ENCODE measurements at places on chromosomes 7 and 10.

DNA sequence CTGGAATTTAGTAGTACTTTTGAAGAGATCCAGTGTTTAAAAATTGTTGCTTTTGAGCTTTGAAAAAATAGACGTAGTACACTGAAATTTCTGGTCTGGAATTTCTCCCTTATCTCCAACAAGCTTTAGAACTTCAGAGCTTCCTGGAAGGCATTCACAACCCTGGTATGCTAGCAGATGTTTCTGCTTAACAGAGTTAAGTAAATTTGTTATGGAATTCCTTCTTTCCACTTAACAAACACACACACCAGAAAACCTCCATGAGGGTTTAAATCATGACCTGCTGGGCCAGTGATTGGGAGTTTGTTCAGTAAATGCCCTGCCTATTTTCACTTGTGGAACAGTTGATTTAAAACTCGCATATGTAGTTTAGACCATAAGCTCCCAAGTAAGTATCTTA, 13.7 kb downstream of the ASB15 start:
- DNase-seq = no peak

- DNase-seq = no peak
Measured at GRCh38 chr10:11311027-11311426, 293.4 kb downstream of the CELF2 start.

GRCh38 chr7:18520450-18521235, 25.1 kb downstream of the HDAC9 start:
- no peak for DNase-seq

DNA sequence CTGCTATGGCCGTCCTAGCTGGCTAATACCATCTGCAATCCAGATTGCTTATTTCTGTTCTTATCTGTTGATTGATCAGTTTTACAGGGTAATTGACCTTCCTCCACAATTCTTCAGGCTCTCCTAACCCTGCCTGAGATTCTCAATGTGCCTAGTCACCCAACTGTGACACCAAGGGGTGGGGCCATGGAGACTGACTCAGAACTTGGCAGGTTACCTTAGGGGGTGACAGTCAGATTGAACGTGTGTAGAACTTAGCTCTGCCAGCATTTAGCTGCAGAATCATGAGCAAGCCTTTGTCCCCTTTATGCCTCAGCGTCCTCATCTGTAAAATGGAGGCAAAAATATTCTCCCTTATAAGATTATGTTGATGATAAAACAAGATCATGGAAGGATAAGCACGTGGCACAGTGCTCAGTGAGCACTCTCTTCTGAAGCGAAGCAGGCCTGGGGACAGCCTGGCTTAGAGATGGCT, 19.1 kb upstream of the LEP start:
- DNase-seq = no peak

DNA sequence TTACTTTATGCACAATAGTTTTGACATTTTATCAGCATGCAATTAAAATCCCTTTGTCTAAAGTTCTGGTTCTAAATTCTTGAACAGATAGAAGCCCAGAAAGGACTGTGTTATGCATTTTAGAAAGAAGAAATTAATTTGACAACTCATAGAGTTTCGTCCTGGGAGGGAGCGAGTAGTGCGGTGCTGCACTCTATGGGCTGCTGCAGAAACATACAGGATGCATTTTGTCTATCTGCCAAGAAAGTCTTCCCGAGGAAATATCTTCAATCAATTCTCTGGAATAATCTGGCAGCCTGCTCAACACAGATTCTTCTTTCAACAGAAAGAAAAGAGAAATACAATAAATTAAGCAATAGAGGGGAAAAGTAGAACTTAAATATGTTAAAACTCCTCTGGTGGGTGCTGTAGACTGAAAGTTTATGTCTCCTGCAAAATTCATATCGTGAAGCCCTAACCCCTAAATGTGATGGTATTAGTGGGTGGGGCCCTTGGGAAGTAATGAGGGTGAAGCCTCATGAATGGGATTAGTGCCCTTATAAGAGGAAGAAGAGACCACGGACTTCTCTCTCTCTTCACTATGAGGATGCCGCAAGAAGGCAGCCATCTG, 39.0 kb upstream of the IFRD1 start:
- no peak for DNase-seq

DNA sequence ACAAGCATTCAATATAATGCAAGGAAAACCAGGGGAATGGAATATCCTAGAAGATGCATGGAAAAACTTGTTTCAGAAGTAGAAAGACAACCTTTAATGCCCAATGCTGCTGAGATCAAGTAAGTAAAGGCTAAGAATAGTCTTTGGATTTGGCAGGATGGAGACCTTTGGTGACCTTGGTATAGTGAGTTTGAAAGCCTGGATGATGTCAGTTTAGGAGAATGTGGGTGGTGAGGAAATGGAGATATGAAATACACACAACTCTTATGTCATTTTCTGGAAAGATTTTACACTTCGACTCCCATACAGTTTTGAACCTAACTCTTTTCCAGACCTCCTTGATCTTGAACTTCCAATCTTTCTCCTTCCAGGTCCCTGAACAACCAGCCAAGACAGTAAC, 185.7 kb downstream of the TFEC start:
- DNase-seq = no peak

DNA sequence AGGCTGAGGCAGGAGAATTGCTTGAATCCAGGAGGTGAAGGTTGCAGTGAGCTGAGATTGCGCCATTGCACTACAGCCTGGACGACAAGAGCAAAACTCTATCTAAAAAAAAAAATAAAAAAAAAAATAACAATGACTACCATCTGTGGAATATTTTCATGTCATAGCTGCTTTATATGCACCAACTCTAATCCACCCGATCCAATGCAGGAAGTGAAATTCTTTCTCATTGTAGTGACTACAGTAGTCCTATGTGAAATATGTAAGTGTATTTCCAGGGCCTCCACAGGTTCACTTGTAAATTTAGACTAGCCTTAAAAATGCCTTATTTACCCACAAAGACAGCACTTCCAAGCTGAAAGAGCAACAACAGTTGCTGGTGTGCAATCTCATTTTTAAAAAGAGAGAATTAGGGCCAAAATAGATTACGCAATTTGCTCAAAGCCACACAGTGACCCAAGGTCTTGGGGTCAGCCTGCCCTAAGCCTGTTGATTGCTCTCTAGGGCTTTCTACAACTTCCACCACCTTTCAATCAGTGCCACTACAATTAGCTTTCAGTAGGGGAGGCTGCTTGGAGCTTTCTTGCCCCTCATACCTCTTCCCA, 25.8 kb upstream of the EGFR start:
- DNase-seq = no peak

GRCh38 chr10:78205457-78206016, 171.9 kb downstream of the RPS24 start:
- DNase-seq = no peak

DNA sequence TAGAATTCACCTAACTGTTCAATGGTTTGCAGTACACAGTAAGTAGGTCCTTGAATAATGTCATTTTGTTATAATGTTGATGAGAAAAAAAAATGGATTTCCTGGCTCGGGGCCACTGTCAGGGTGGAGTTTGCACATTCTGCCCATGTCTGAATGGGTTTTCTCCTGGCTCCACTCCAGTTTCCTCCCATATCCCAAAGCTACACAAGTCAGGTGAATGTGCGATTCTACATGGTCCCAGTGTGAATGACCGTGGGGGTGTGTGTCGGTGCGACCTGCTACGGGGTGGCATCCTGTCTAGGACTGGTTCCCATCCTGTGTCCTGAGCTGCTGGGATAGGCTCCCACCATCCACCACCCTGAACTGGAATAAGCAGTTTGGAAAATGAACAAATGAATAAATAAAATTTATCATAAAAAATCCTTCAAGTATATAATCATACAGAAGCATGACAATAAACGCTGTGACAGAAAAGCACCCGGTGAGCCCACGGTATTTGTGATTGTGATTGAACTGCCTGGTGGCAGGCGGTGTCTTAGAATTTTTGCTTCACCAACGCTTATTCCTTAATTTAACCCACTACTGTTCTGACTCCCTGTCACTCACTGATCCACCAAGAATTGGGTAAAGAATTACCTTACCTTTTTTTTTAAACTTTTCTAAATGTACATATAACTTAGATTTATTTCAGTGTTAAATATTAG, 114.1 kb downstream of the ICA1 start:
- DNase-seq = no peak

DNA sequence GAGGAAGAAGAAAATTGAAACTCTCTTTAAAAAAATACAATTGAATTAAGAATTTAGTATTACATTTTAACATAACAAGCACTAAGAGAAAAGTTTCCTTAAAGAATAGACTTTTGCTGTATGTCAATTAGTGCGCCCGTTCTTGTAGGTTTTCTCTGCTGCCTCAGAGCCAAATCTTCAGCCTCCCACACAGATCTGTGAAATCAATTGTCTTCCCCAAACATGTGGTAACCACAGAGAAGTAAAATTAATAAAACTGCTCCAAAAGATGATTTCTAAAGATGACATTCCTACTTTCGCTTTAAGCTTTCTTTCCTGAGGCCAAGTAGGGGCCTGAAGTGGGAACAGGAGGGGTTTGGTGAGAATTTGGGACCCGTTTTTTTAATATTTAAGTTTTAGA, 113.2 kb upstream of the ADO start:
- no peak for DNase-seq

GRCh38 chr10:42574336-42574735, 64.0 kb downstream of the ZNF33B start:
- no peak for DNase-seq

GRCh38 chr10:103102195-103102594, 90.9 kb downstream of the NT5C2 start:
- DNase-seq = no peak

GRCh38 chr7:21108182-21108581, 319.7 kb upstream of the SP4 start:
- no peak for DNase-seq

DNA sequence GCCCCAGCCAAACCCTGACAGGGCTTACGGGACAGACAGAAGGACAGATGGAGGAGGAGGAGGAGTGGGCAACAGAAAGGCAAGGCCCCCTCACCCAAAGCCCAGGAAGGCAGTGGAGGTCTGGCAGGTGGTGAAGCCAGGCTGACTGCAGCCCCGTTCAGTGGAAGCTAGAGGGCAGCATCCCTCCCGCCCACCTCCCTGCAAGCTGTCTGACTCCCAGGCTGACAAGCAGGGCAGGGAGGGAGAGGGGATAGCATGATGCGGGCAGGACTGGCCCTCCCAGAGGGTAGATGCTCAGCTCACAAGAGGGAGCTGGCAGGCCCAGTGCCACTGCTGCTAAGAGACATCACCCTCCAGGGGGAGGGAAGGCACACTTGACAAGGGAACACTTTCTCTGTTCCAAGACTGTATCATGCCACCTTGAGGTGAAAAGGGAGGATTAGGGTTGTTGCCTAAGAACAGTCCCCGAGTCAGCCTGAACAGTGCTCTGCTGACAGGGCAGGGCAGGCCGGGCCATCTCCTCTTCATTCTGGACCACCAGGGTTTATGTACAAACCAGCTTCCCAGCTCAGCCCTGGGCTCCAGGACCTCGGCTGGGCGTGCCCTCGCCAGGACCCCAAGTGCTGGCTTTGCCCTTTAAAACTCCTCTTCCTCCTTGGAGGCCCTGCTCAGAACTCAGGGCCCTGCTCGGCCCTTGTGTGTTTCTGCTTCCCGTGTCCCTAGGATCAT, 61.8 kb downstream of the RASGEF1A start:
- peak; percentile 49 for DNase-seq

DNA sequence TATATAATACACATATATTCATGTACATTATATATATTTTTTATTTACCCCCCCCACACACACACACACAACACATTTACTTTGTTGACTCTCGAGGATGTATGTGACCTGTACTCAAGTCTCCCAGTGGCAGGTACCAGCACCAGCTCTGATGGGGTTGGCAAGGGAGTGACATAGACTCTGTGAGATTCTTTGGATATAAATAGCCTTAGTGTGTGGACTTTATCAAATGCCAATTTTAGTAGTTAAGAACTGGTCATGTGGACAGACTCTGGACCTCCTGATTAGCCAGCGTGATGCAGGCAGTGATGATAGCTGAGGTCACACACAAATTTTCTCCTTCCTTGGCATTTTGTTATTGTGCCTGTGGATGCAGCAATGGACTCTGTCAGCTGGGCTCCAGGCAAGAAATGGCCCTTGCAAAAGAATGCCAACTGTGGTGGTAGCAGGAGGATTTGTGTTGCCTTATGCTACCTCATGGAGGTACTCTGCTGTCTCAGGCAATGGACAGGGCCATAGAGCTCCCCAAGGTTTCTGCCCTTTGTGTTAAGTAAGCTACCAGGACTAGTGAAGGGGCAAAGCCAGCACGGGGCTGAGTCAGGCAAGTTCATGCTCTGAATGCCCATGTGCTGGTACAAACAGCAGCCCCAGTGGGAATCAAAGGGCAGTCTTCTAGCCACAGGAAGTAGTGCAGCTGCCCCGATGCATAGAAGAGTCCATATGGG, 224.6 kb upstream of the ZWINT start:
- DNase-seq = no peak

- DNase-seq = no peak
Measured at GRCh38 chr10:59917922-59918321, 11.6 kb upstream of the CCDC6 start.
